ENCODE measurements at places on chromosomes 2 and 18.

DNA sequence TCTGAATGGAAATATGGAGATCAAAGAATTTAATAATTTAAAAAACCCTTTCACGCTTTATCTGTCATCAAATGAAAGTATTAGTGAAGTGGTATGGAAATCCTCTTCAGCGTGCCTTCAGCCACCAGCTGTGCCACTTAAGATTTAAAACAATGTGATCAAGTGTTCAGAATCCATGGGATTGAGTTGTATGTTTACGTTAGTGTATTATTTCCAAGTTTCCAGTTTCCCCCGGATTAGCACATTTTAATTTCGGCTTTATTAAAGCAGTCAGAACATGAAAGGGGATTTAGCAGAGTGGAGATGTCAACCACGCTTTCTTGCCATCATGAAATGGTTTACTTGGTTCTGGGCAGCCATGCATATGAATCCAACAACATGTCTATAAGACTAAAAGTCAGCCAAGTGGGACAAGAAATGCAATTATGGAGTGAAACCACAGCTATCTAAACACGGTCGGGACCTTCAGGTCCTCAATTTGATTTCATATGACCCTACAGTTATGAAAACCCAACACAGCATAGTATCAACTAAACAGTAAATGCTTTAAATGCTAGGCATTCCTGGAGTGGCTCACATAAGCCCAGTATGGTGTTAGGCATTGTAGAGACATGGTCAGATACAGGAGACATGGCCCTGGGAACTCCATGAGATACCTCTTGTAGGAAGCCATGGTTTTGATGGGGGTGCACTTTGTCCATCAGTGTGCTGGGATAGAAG lies 224.9 kb upstream of the EPAS1 start:
- no peak for DNase-seq

- no peak for DNase-seq
These were observed 32.1 kb downstream of the PLEKHM3 start for GRCh38 chr2:207993151-207993763.

DNA sequence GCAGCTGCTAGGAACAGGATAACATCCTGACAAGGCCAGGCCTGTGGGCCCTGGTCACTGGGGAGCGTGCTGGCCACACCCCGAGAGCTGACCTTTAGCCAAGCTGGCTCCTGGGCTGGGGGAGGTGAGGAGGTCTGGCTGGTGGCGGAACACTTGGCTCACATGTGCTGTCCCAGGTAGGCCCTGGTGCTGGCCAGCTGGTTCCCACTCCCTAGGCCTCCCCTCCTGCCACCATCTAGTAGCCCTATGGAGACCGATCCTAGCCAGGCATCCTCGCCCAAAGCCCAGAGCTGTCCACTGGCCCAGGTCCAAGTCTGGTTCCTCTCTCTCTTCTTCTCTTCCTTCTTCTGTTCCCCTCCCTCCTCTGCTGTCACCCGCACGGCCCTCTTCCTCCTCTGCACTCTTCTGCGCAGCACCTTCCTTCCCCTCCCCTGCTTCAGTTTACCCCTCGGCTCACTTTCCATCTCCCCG lies 52.4 kb downstream of the TNS1 start:
- DNase-seq = no peak

- DNase-seq = no peak
These were observed 200.0 kb downstream of the GBX2 start for GRCh38 chr2:235968155-235968554.

DNA sequence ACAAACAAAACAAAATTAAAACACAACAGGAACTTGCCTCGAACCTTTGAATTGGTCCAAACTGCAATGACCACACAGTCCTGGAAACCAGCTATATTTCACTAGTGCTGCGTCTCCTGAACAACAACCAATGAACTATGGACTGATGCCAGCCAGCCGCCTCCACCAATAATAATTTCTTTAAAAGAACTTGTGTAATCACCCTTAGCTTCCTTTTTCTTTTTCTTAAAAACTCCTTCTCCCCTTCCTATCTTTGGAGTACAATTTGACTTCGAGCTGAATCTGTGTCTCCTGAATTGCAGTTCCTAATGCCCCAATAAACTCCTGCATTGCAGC lies 1.6 kb upstream of the CXXC1 start:
- no peak for DNase-seq

DNA sequence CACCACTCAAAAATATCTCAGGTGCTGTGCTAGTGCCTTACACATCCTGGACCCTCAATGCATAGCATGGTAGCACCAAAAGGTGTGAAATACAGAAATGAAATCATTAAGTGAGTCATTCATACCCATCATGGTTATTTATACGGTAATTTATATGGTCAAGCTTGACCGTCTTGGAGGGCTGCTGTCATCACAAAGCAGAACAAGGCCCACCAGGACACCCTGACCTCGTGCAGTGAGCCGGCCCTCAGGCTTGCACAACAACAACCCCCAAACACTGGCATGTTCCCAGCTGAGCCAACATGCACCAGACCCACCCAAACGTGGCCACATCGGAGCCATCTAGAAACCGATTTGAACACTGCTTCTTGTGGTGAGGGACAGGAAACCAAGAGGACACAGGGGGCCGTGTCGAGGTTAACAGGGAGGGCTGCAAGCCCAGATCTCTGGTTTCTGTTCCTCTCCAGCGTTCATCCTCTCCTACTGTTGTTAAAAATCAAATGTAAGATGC lies 378.5 kb upstream of the ID2 start:
- no peak for DNase-seq

DNA sequence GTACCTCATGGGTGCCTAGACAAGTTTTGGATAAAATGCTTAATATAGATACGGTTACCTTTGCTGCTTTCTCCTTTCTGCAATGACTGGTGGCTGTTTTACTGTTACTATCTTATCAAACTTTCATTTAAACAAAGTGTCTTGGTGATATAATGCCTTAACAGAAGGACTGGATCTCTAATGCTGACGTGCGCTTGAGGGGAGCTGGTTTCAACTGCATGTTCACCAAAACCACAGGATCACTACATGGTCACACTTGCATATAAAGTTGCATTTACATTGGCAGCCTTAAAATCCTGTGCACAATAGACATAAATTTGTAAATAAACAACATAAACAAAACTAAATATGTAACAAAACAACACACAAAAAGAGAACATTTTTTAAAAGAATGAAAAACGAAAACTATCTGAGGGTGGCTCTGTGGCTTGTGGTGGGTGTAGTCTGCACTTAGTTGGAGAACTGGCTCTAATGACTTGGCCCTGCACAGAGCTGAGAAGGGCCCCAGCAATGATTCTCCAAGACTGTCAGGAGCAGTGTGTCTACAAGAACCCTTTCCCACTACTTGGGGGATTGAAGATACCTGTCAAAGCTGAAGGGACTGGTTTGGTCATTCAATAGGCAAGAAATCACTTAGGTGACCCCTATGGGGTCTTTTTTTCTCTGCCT lies 135.5 kb downstream of the UXS1 start:
- DNase-seq = no peak

- no peak for DNase-seq
These were observed 8.3 kb downstream of the ALPP start for GRCh38 chr2:232386740-232387450.

DNA sequence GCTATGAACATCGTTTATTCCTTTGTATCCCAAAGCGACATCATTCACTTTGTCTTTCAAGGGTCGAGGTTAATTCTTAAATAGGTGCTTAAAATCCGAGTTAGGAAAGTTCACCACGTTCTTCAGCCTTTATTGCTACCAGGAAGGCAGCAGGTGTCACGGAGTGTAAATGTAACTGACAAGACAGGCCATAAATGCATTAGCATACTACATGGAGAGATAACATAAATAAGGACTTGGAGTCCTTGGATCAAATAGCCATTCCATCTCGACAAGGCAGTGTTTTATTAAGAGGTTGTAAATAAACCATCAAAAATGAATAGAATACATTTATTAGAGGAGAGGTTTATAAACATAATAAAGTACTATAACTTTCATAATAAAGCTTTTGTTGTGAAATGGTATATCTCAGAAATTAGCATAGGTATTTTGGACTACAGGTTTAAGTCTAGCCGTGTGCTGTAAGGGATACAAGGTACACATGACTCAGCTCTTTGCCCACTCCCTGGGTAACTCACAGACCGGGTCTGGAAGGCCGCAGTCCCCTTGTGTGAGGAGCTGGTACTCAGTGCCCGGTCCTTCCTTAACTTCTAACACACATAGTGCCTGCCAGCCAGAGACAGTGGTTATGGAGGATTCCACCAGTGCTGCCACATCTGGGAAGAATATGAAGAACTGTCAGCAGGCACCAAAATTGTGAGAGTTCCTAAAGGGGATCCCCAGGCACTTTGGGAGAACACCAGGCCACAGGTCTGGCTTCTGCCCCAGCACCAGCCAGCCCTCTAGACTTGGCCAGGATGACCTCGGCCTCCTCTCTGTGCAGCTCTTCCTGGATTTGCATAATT lies 29.4 kb downstream of the CAPN13 start:
- DNase-seq = no peak

- DNase-seq = no peak
These were observed 142.4 kb downstream of the CCBE1 start for GRCh38 chr18:59554796-59555335.

GRCh38 chr2:74399785-74400184 lies 19.7 kb upstream of the DCTN1 start:
- DNase-seq = no peak

DNA sequence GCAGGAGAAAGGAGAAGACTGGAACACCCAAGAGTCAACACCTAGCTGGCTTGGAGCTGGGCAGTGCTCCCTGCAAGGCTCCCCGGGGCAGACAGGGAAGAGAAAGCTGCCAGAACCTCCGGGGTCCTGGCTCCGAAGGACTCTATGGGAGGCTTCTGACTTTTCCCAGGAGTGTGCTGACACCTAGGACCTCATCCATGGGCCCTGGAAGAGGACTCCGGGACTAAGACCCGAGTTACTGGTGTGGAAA lies 37.8 kb upstream of the ATP6V1B1 start:
- DNase-seq = no peak

DNA sequence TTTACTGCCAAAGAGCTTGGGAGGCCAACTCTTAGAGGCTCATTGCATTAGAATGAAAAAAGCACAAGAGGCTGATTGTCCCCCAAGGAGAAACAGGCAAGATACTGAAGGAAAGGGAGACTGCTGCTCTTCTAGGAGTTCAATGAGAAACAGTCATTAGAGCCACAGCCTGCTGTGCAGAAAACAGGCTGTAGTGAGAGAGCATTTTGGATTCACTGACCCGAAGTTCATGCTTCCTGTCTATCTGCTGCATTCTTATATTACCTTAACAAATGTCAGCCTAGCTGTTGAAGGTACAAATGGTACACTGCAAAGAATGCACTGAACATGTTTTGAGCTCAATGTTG lies 423.3 kb downstream of the SETBP1 start:
- DNase-seq = no peak

GRCh38 chr18:13548106-13548819 lies 178.1 kb downstream of the FAM210A start:
- no peak for DNase-seq

DNA sequence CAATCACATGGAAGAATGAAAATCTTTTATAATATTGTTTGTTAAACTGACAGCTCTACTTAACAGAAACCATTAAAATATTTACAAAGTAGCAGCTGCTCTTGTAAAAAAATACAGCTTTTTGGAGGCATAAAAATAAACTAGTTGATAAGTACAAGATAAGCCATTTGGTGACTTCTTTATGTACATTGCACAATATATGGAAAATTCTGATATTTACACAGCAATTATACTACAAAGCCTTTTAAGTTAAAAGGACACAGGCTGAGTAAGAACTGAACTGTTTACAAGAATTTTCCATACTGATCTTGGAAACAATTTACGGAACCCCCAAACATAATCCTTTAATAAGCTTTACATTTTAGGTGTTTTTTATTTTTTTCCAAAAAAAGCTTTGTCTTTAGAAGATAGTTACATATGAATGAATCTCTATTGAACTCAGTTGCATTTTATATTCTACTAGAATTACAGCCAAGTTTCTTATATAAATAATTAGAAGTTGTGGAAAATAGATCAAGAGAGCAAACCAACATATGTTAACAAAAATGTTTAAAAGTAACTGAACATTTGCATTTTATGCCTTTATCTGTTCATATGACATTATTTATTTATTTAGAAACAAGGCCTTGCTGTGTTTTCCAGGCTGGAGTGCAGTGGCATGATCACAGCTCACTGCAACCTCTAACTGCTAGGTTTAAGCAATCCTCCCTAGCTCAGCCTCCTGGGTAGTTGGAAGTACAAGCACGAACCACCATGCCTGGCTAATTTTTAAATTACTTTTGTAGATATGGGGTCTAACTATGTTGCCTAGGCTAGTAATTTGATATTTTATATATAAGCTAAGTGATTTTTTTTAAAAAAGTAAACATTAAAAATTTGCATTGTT lies 142.5 kb downstream of the OTX1 start:
- no peak for DNase-seq

GRCh38 chr2:65688141-65688886 lies 255.9 kb upstream of the SPRED2 start:
- no peak for DNase-seq

DNA sequence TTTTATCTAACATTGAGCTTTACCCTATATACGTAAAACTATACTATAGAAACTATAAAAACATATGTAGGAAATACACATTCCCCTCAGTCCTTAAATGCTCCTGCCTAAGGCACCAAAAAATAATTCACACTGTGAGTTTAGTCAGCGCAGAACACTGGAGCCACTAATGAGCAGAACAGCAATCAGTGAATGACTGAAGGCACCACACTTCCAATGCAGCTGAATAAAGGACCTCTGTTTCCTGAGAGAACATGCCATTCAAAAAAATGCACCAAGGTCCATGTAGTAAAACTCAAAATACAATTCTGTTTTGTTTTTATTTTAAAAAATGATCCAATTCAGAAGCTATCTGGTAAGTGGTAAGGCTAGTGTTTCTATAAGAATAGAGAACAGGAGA lies 1280.6 kb upstream of the NRXN1 start:
- DNase-seq = no peak

GRCh38 chr18:66553824-66554223 lies 50.1 kb downstream of the CDH19 start:
- no peak for DNase-seq

DNA sequence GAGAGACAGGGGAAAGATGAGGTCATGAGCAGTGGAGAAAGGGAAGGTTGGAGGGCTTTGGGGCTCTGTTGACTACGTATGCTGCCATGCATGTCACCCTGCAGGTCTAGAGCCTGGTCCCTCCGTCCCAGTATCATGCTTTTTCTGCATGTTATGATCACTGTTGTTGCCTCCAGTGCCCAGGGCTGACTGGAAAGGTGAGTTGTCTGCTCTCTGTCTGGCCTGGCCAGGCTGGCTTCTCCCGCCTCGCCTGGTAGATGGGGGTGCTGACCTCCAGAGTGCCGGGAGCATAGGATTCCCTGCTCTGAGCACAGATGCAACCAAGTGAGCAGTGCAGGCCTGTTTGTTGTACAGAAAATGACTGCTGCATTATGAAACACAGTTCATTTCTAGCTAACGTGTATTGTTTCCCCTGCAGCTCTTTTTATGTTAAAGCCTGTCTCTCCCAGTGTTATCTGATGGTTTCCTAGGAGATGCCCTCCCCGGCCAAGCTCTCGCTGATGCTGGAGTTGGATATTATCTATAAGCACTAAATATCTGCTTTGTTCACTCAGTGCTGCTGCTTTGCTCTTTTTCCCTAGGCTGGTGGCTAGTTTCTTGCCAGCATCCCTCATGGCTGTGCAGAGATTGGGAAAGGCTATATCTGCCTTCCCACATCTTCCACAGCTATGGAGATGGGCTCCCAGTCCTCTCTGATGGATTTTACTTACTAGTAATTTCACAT lies 158.2 kb downstream of the TDRD15 start:
- DNase-seq = no peak

Data from NCI-H1092 (cell line).